Stimulated activated CD8-positive, alpha-beta memory T cell treated with anti-CD3 and anti-CD28 coated beads, Interleukin-4, amount 100 ng/mL, for 4 hours (primary cell): ENCODE measurements at places on chromosomes 7 and 10.

- DNase-seq: no peak
These were observed 324.7 kb upstream of the AKR1E2 start for GRCh38 chr10:4501306-4501705.

GRCh38 chr7:131844369-131844768 is 287.9 kb upstream of the PODXL start:
- no peak for DNase-seq

DNA sequence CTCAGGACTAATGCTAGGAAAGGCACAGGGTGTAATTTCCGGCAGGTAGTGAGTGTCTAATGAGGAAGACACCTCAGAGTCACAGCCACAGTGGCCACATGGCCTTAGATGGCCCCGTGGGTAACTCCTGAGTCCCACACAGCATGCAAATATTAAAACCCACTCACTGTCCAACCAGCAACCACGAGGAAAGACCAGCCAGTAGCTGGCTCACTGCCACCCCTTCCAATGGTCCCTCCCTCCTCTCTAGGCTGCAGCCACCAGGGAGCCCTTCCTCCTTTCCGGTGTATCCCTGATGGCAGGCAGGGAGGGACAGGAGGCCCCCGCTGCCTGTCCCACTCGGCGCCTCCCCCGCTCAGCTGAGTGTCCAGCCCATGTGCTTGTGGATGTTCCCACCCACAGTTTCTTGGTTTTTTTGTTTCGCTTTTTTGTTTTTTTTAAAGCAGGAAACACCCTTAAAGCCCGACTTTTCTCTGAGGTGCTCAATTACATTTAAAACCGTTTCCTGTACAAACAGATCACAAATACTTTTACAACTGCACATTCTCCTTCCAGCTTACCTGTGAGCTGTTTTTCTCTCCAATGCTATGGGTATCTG is 9.2 kb downstream of the BNIP3 start:
- no peak for DNase-seq

DNA sequence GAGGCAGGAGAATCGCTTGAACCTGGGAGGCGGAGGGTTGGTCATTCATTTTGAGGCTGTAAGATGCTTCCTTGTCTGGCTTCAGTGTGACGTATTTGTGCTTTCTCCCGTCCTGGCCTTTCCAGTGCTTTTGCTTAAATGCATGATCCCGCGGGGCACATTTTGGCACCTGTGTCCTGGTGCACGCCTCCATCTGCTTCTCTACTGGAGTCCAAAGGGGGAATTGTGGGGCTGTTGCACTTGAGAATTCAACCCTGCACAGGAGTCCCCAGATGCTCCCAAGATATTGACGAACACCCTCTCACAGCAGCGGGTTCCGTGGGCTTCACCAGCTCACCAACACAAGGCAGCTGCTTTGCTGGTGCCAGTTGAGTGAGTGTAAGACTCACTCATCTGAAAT is 10.3 kb upstream of the LRRC27 start:
- no peak for DNase-seq

GRCh38 chr10:16518822-16519221 is 2.9 kb downstream of the C1QL3 start:
- DNase-seq: no peak

DNA sequence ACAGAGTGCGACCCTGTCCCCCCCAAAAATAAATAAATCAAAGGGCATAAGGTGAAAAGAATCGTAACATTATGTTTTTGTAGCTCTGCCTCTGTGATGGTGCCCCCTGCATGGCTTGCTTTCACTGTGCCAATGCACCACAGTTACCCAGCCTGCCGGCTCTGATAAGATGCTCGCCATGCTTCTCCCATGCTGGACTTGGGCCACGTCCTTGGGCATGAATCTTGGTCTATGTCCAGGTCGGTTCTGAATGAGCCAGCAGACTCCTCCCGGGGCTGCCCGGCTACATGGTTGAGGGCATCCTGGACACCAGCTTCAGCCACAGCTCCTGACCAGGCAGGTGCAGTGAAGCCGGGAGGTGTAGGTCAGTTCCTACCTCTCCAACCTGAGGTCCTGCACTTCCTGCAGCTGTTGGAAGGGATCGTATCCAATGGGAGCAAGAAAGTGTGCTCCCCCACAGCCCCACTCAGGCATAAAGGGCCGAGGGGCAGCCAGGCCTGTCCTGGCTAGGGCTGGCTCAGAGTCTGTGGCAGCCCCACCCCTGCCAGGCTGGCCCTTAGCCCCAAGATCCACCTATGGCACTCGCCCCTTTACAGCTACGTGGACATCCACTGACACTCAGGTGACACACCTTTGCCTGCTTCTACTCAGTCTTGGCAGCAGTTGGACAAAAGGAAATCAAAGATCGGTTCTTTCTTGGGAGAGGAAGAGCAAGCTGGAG is 34.1 kb downstream of the CHST3 start:
- DNase-seq: no peak

DNA sequence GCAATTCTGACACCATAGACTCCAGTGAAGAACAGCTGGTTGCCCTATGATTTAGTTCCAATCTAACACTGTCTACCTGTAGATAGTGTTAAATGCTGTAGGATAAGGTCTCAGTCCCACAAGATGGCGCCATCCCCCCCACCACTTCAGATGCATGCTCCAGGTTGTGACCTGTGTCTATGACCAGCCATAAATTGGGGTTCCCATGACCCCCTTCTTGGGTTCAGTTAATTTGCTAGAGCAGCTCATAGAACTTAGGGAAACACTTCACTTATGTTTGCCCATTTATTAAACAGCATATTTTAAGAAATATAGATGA is 13.1 kb downstream of the CCSER2 start:
- DNase-seq: no peak

GRCh38 chr10:80737209-80737608 is 199.5 kb downstream of the SH2D4B start:
- no peak for DNase-seq

DNA sequence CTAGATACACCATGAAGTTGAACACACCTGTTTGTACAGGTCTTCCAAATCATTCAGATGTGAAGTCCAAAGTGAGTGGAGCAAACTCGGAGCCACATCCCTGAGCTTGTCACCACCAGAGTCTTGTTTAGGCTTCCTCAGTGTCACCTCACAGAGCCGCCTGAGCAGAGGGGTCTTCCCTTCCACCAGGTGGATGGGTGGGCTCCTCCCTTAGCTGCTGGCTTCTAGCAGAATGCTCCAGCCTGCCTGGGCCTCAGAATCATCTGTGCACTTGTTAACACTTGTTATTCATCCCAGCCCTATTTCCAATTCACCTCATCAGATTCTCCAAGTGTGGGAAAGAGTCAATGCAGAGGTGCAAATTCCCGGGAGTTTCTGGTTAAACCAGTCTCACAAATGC is 32.5 kb downstream of the C10orf71 start:
- DNase-seq: no peak

GRCh38 chr10:77837248-77837924 is 89.2 kb downstream of the DLG5 start:
- no peak for DNase-seq

GRCh38 chr7:12943781-12944180 is 256.3 kb downstream of the ARL4A start:
- DNase-seq: no peak
